ENCODE measurements at places on chromosomes 11 and 22.

DNA sequence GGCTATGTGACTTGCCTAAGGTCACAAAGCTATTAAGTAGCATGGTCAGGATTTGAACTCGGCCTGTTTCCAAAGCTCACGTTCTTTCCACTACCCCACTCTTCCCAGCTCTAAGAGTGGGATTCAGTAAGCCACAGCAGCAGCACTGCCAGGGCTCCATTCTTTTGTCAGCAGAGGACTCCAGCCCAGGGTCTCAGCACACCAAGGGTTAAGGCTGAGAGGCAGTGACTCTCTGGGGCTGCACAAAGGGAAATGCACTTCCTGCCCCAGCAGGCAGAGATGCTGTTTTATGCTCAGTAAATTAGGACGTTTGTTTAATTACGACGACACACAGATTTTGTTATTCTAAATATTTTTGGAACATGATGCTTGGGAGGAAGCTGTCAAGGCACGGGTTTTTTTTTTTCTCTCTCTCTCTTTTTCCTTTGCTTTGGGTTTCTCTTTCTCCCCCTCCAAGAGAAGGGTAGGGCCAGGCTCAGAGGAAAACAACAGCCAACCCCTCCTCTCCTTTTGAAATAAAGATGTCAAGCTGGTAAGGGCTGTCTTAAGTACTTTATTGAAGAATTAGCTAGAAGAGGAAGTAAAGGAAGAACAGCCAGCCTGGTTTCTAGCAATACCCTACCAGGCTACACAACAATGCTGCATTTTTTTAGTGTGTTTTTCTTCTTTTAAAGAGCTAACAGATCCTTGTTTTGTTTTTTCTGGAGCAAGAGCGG, 2.8 kb downstream of the MYH9 start:
- no peak for DNase-seq

- no peak for DNase-seq
Measured at GRCh38 chr11:124865902-124866851, 945 bp downstream of the ROBO3 start.

DNA sequence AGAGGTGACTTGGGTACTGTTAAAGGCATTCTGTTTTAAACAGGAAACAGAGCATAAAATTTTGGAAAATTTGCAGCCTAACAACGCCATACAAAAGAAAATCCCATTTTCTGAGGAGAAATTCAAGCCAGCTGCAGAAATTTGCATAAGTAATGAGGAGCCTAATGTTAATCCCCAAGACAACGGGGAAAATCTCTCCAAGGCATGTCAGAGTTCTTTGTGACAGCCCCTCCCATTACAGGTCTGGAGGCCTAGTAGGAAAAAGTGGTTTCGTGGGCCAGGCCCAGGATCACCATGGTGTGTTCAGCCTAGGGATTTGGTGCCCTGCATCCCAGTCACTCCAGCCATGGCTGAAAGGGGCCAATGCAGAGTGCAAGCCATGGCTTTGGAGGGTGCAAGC, 1333.1 kb upstream of the TENM4 start:
- DNase-seq = no peak

DNA sequence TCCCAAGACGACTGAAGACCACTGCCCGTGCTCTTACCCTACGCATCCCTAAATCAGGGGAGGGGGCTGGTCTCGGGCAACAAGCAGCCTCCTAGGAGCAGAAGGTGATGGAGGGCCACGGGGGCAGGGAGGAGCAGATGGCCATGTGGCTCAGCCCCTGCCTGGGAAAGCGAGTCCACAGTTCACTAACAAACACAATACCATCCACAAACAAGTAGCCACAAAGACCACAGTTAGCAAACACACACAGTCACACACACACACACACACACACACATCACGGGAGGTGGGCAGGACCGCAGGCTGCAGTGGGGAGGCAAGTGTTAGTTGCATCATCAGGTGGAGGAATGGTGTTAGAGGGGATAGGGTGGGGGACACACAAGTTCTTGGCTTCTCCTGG, 13.2 kb upstream of the FXYD2 start:
- no peak for DNase-seq
